ENCODE measurements at places on chromosomes 5 and 9.

DNA sequence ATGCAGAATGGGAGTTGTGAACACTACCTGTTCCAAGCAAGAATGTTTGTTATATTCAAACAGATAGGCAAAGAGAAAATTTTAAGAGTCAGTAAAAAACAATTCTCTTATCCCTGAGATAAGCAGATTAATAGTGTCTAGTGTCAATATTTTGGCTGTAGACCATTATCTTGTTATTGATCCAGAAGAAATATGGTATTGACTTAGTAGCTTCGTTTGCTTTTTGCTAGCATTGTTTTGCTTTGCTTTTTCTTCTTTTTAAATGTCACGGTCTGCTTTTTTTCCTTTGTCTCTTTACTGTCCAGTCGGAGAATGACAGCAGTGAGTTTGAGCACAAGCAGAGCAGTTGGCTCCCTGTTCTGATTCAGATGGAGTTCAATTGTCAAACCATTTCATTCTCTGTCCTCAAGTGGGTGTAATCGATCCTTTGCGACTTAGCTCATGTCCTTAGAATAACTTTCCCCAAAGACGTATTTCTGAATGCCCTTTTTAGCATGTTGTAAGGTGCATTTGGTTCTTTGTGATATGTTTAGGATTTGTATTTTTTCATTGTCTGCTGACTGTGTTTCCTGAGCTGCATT, 29.3 kb downstream of the FUBP3 start:
- no peak for DNase-seq
- H3K4me1 ChIP-seq, result peaks cover 27% of the 10 kb centered on the region
- H3K4me3 ChIP-seq, result no peak overlapping the region
- H3K27me3 ChIP-seq, result no peaks in the 10 kb centered on the region
- H3K36me3 ChIP-seq, result peaks cover 12% of the 10 kb centered on the region
- H3K27ac ChIP-seq, result peak overlapping the region; percentile 16

DNA sequence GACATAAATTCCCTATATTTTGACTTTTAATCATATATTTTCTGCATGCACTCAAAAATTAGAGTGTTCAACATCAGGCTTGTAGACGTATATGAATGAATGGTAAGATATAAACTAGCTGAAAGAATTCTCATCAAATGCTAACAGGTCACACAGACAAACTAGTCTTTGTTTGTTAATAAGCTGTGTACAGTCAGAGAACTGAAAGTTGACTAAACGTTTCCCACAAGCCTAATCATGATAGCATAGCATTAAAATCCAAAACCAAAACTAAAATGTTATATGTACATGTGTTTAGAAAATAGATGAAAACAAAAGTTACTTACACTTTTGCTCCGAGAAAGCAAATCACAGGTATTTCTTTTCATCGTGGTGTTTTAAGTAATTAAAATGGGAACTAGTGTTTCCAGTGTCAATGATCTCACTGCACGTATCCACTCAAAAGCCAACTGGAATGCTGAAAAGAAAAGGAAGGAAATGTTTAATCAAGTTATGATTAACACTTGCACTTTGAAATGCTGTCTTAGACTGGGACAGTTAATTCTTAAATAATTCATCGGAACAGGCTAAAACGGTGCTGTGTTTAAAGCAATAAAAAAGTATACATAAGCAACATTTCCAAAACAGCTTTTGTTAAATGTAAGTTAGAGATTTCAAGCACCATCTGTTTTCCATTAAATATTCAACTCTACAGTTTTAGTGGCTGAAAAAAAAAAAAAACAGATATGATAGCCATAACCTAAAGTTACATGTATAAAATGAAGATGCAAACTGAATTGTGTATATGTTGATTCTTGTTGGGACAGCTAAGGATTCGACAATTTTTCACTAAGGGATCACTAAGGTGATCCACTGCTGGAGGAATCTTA, 291.9 kb upstream of the PDE4D start:
- H3K4me1 ChIP-seq, result no peaks in the 10 kb centered on the region
- H3K4me3 ChIP-seq, result no peak overlapping the region
- no peaks in the 10 kb centered on the region for H3K27me3 ChIP-seq
- no peak for DNase-seq
- H3K36me3 ChIP-seq, result no peaks in the 10 kb centered on the region

GRCh38 chr5:98275980-98276379, 497.5 kb upstream of the RGMB start:
- H3K4me3 ChIP-seq, result no peak overlapping the region
- no peak for DNase-seq
- H3K27me3 ChIP-seq, result no peaks in the 10 kb centered on the region
- H3K4me1 ChIP-seq, result no peaks in the 10 kb centered on the region

DNA sequence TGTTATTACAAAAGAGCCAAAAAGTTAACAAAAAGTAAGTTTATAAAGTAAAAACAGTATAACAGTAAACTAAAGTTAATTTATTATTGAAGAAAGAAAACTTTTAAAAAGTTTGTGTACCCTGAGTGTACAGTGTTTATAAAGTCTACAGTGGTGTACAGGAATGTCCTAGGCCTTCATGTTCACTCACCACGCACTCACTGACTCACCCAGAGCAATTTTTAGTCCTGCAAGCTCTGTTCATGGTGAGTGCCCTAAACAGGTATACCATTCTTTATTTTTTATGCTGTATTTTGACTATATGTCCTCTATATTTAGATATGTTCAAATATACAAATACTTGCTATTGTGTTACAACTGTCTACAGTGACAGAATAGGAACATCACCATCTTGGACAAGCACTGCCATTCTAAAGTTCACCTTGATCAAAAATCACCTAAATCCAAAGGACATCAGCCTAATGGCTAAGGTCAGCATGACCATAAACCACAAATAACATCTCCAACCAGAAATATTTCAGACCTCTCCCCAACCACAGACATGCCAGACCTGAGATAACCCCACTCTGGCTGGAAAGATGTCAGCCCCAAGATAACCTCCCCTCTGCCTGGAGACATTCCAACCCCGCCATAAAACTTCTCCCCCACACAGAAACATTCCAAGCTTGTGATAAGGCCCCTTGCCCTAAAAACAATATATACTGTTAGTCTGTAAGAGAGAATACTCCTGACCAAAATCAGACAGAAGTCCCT, 56.1 kb downstream of the AGXT2 start:
- H3K4me1 ChIP-seq, result no peaks in the 10 kb centered on the region
- DNase-seq, result no peak
- H3K27me3 ChIP-seq, result no peaks in the 10 kb centered on the region
- H3K4me3 ChIP-seq, result no peak overlapping the region
- no peaks in the 10 kb centered on the region for H3K36me3 ChIP-seq

DNA sequence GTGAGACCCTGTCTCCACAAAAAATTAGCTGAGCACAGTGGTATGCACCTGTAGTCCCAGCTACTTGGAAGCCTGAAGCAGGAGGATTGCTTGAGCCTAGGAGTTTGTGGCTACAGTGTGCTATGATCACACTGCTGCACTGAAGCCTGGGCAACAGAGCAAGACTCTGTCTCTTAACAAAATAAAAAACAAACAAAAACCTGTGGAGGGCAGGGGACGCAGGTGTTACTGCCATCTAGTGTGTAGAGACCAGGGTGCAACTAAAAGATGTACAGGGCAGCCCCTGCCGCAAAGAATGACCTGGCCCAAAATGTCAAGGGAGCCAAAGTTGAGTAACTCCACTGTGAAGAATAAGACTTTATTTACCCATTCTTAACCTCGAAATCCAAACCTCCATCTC, 27.1 kb downstream of the ASPN start:
- DNase-seq, result no peak
- H3K4me3 ChIP-seq, result no peak overlapping the region
- no peak overlapping the region for H3K27ac ChIP-seq
- peaks cover 21% of the 10 kb centered on the region for H3K36me3 ChIP-seq

GRCh38 chr5:149130121-149130914, 11.0 kb upstream of the ABLIM3 start:
- peaks cover 27% of the 10 kb centered on the region for H3K4me1 ChIP-seq
- H3K27me3 ChIP-seq, result no peaks in the 10 kb centered on the region
- H3K36me3 ChIP-seq, result no peaks in the 10 kb centered on the region
- H3K4me3 ChIP-seq, result no peak overlapping the region

DNA sequence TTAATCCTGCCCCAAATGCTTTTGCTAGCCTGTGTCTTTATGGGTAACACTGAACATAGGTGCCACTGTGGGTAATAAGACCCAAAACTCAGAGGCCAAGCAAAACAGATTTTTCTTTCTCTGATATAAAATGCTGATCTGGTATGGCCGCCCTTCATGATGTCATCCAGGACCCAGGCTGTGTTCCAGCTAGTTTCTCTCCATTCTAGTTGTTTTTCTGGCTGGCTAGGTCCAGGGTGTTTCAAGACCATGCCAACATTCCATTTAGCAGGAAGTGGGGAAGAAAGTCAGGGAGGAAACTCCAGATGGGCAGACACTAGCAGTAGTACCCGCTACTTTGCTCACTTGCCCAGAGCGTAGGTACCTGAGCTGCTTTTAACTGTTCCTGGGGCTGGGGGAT, 183.9 kb upstream of the OTULINL start:
- H3K36me3 ChIP-seq, result peaks cover 86% of the 10 kb centered on the region
- H3K27me3 ChIP-seq, result no peaks in the 10 kb centered on the region
- H3K4me1 ChIP-seq, result peaks cover 7% of the 10 kb centered on the region
- no peak overlapping the region for H3K27ac ChIP-seq
- no peak for DNase-seq

DNA sequence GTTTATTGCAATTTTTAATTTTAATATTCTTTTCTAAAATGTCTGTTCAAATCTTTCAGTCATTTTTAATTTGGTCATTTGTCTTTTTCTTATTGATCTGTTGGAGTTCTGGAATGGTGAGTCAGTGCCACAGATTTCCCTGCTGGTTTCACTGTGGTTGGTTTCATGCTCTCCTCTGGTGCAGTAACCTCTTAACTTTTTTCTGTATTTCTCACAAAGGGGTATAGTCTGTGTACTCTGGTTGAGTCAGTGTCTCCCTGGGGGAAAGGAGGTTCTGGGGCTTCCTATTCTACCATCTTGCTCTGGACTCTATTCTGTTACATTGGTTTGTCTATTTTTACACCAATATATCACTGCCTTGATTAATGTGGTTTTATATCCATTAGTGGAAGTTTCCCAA, 178.8 kb downstream of the CSNK1G3 start:
- H3K4me3 ChIP-seq, result no peak overlapping the region
- no peaks in the 10 kb centered on the region for H3K4me1 ChIP-seq
- H3K36me3 ChIP-seq, result no peaks in the 10 kb centered on the region

- no peaks in the 10 kb centered on the region for H3K36me3 ChIP-seq
- no peak overlapping the region for H3K27ac ChIP-seq
- no peak overlapping the region for H3K4me3 ChIP-seq
- no peaks in the 10 kb centered on the region for H3K27me3 ChIP-seq
- DNase-seq, result no peak
These were observed 9.5 kb downstream of the AQP3 start for GRCh38 chr9:33437898-33438297.

DNA sequence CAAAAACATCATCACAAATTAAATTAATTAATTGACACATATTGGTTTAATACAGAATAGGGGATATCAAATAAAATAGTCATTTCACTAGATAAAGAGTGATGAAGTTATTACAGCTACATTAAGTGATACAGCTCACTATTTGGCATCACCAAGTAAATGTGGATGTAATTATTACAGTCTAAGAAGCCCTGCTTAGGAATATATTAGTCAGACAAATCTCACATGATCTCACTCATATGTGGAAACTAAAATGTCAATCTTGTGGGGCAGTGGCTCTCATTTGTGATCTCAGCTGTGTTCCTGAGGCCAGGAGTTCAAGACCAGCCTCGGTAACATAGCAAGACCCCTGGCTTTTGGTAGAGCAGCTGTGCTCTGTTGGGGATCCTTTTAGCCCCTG, 233.4 kb upstream of the RGMB start:
- no peak overlapping the region for H3K4me3 ChIP-seq
- no peaks in the 10 kb centered on the region for H3K27me3 ChIP-seq
- H3K4me1 ChIP-seq, result no peaks in the 10 kb centered on the region
- DNase-seq, result no peak

DNA sequence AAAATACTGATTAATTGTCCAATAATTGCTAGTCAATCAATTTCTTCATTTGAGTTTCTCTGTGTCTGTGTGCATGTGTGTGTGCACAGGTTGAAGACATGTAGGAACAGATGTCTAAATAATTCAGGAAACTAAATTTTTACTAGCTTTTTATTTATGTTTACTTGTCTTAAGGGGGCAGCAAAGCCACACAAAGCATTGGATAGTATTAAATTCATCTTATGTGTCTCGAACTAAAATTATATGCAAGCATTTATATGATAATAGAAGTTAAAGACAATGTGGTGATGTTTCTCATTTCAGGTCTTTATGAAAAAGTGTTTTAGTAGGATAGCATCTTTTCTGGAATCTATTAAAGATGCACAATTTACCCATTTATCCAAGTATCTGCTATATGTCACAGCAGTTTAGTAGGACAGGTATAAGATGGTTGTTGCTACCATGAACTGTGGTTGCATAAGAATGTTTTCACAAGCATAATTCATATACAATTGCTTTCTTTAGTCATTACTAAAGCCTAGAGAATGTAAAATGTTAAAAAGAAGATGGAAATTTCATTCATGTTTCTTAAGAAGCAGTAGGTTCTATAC, 784.6 kb upstream of the NUDT12 start:
- H3K4me3 ChIP-seq, result no peak overlapping the region
- no peak overlapping the region for H3K27ac ChIP-seq
- no peak for DNase-seq

DNA sequence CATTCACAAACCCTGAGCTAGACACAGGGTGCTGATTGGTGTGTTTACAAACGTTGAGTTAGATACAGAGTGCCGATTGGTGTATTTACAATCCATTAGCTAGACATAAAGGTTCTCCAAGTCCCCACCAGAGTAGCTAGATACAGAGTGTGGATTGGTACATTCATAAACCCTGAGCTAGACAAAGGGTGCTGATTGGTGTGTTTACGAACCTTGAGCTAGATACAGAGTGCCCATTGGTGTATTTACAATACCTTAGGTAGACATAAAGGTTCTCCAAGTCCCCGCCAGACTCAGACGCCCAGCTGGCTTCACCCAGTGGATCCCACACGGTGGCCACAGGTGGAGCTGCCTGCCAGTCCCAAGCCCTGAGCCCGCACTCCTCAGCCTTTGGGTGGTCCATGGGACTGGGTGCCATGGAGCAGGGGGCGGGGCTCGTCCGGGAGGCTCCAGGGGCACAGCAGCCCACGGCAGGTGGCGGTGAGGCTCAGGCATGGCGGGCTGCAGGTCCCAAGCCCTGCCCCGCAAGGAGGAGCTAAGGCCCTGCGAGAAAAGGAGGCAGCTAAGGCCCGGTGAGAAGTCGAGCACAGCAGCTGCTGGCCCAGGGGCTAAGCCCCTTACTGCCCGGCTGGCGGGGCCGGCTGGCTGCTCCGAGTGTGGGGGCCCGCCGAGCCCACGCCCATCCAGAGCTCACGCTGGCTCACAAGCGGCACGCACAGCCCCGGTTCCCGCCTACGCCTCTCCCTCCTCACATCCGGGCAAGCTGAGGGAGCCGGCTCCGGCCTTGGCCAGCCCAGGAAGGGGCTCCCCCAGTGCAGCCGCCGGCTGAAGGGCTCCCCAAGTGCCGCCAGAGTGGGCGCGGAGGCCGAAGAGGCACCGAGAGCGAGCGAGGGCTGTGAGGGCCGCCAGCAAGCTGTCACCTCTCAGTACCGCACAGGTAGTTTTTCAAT, 1039.2 kb upstream of the CDH9 start:
- no peaks in the 10 kb centered on the region for H3K27me3 ChIP-seq
- DNase-seq, result no peak
